Hematopoietic multipotent progenitor cell treated with erythropoietin and hydrocortisone succinate and interleukin-3 and kit ligand, for 8 days (in vitro differentiated cells): ENCODE measurements at places on chromosomes 7 and 10.

DNA sequence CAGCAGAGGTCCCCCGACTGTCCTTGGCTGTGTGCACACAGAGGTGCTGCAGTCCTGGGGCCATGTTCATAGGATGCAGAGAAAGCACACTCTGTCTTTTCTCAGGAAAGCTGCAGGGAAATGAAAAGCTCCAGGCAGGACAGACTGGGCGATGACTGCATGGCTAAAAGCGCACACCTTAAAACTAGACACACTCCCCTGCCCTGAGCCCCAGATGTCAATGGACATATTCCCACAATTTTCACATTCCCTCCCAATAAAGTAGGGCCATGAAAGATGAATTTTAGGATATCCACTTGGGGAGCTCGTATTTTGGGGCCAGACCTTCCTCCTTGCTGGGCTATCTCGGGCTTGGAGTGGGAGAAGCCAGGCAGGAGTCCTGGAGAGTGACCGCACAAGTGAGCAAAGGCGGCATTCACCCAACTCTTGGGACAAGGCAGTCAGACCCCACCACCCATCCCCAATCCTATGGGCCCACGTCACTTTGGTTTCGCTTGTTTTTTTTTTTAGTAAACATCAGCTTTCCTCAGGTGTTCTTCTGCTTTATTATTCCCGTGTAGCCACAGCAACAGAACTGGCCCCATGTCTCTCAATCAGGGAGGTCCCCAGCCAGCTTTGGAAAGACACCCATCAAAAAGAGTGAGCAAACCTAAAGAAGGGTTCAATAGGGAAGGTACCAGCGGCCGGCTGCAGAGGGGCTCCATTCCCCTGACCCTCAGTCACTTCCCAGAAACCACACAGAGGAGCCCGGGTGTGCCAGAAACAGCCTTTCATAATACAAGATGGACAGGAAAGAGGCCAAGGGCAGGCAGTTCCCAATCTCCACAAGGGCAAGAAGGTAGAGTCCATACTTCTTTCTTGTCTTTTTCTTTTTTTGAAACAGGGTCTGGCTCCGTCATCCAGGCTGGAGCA, 12.7 kb downstream of the GPRIN2 start:
- DNase-seq: no peak

- peak; percentile 89 for DNase-seq
Observed at GRCh38 chr7:13990984-13991790, 1.7 kb upstream of the ETV1 start.

DNA sequence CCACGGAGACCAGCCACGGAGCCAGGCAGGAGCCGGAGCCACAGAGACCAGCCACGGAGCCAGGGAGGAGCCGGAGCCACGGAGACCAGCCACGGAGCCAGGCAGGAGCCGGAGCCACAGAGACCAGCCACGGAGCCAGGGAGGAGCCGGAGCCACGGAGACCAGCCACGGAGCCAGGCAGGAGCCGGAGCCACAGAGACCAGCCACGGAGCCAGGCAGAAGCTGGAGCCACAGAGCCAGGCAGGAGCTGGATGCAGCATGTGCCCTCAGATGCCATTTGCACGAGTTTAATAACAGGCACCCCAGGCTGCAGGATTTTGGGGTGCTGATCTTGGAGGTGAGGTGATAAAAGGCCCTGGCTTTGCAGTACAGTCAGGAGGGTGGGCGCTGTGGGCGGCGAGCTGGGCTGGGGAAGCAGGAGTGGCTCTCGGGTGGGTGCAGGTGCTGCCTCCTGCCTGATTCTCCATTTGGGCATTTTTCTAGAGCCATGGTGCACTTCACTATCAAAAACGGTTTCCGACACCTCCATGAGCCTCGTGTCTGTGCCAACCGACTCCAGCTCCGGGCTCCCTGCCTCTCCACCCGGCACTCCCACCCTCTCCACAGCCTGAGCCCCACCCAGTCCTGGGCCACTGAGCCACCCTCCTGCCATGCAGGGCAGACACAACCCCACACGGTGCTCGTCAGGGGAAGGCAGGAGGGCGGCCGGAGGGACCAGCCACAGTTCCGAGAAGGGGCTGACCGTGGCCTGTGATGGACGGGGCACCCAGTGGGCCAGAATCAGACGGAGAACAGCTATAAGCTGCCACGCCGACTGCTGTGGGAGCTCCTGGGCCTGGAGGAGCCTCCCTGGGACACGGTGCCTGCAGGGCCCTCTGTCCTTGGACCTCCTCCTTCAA, 40.8 kb upstream of the NKX6-2 start:
- no peak for DNase-seq

DNA sequence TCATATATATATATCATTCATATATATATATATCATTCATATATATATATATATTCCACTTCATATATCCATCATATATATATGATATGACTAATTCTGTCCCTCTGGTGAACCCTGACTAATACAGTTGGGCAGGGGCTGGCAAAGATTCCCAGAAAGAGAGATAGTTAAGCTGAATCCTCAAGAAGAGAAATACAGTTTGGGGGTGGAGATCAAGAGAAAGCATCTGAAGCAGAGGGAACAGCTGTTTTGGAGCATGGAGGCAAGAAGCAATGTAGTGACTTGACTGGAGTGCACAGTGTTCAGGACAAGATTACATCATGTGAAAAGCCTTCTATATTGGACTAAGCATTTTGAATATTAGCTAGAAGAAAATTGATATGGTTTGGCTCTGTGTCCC, 540.7 kb downstream of the MAGI2 start:
- DNase-seq: no peak

- DNase-seq: no peak
Observed at GRCh38 chr7:20906801-20907453, 120.2 kb upstream of the SP8 start.

DNA sequence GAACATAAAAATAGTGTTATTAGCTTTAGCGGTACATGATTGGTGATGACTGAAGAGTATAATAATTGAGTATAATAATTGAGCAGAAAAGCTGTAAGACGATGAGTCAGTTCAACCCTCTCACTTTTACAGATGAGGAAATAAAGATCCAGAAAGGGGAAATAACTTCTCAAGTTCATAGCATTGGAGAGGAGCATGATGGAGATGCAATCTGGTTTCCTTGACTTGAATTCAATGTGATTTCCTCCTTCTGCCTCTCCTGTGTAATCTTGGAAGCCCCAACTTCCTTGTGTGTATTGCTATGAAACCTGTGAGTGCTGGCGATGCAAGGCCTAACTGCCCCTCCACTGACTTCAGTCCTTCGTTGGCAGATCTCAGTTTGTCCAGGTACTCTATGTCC, 265.1 kb downstream of the LRMDA start:
- DNase-seq: no peak

DNA sequence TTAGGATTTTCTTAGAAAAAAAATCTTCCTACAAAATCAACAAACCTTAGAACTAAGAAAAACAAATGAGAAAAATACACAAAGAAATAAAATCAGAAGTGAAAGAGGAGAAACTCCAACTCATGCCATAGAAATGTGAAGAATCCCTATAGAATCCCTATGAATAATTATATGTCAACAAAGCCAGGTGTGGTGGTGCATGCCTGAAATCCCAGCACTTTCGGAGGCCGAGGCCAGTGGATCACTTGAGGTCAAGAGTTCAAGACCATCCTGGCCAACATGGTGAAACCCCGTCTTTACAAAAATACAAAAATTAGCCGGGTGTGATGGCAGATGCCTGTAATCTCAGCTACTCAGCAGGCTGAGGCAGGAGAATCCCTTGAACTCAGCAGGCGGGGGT, 27.1 kb downstream of the ACSM6 start:
- DNase-seq: no peak

DNA sequence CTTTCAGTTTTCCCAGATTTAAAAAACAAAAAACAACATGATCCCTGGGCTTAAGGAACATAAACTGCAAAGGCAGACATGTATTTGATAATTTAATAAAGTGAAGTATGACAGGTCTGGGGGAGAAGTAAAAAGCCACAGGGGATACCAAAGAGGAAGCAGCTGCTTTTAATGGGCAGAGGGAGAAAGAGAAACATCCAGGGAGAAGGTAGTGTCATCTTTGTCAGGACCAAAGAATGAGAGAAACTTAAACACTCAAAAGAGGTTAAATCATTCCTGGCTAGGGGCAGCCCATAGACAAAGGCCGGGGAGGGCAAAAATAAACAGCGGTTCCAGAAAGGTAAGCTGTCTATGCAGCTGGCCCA, 94.5 kb downstream of the GRB10 start:
- DNase-seq: no peak

DNA sequence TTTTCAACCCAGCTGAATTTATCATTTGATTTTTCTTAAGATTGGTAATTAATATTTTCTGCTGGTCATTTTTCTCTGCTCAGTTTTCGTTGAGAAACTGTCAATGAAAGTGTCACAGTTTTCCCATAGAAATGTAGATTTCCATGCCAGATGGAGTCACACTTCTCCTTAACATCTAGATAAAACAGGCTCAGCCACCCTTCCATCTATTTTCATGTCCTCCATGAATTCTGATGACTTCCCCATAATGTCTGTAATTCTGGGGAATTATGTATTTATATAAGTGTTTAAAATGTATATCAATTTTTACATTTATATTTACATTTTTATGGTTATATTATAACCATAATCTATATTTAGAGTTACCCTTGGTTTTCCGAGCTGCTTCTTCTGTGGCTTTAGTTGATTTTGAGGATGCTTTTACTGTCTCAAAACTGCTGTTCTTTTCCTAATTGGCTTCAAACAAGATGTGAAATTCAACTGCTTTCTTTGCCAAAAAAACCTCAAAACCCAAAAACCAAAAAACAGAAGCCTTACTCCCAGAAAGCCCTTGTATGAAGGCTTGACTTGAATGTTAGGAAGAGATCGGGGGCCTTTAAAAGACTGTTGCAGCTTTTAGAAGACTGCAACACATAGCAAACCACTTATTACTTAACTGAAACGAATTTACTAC, 95.4 kb upstream of the CDCA7L start:
- no peak for DNase-seq

GRCh38 chr10:81108516-81109199, 571.0 kb downstream of the SH2D4B start:
- DNase-seq: no peak

GRCh38 chr7:118053353-118053752, 130.6 kb upstream of the LSM8 start:
- no peak for DNase-seq

DNA sequence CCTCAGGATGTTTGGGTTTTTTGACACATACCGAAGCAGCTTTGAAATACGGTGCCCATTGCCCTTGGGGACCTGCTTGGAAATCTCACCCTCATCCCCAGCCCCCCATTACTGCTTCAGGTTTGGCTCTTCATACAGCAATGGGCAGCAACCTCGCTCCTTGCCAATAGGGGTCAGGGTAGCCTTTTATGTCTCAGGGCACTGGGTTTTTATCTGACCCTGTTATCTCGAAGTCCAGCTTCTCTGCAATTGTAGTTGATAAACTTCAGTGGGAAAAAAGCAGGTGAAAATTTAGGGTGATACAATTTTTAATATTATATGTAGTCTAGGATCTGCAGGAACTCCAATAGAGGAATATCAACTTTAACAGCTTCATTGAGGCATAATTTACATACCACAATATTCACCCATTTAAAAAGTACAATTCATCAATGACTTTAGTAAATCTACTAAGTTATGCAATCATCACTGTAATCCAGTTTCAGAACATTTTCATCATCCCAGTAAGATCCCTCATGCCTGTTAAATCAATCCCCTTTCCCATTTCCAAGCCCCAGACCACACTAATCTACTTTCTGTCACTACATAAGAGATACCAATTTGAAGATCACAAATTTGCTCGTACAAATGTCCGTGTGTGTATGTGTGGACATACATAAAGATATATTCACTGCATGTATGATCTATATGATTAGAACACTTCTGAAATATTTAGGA, 386.2 kb downstream of the KCNMA1 start:
- peak; percentile 52 for DNase-seq

GRCh38 chr7:36308031-36308430, 81.6 kb upstream of the ANLN start:
- no peak for DNase-seq

DNA sequence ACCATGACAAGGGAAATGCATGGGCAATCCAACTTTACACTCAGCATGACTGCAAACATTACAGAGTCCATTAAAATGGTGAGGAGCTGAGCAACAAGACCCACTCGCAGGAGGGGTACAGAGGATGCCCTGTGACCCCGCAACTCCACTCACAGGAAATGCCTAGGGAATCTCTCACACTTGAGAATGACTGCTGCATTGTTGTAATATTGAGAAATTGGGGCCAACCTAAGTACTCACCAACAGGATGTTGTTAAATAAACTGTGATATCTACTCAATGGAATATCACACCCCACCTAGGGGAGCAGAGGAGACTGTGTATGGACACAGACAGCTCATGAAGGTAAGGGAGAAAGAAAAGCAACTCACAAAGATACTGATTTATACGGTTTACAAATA, 53.4 kb upstream of the CAMK2B start:
- DNase-seq: no peak

- DNase-seq: no peak
Observed at GRCh38 chr7:19109000-19109946, 8.2 kb downstream of the TWIST1 start.

DNA sequence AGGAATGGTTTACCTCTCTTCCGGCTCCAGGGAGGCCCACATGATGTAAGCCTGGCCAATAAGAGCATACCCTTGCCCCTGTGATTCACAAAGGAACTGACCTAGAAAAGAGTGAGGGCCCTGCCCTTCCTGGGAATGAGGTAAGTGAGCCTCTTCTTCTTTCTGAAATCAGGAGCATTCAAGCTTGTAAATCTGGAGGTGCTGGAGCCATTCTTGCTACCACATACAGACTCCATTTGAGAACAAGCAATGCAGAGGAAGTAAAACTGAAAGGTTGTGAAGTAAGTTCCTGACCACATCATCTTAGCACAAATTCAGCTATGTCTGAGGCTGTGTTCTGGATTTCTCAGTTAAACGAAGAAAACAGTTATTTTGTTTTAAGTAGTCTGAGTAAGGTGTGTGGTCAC, 132.2 kb downstream of the CD36 start:
- no peak for DNase-seq

- DNase-seq: no peak
Observed at GRCh38 chr10:96708456-96708855, 11.9 kb downstream of the PIK3AP1 start.

DNA sequence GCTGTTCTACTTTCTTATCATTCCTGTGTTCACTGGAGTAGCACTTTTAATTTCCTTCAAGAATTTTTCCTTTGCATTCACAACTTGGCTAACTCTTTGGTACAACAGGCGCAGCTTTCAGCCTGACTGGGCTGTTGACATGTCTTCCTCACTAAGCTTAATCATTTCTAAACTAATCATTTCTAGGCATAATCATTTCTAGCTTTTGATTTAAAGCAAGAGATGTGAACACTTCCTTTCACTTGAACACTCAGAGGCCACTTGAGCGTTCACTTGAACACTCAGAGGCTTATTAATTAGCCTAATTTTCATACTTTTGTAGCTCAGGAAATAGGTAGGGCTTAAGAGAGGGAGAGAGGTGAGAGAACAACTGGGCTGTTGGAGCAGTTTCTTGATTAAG, 15.9 kb downstream of the C10orf90 start:
- DNase-seq: no peak
